Caki2 (cell line): ENCODE measurements at places on chromosomes 1 and 21.

DNA sequence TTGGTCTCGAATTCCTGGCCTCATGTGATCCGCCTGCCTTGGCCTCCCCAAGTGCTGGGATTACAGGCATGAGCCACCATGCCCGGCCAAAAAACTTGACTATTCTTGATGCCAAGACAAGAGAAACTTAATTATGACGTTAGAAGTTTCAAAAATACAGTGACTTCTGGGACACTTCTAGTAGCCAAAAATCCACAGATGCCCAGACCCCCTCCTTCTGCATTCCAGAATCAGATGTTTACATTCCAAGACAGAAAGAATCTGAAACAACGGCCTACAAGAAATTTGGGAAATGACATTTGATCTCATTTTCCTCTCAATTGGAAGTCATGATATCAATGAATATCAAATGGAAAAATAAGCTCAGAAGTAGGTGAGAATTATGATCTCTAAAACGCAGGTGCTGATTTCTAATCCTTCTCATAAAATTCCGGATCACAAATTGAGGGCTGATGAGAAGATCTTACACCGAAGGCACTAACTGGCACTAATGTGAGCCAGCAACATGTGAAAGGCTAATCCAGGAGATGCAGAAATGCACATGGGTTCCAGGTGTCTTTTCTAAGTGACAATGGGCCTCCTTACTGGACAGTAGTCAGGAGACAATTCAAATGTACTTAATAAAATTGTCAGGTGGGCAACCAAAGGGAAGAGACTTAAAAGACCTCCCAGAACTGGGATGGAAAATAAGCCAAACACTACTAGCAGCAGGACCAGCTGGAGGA, 5.5 kb downstream of the RAB29 start:
- DNase-seq, result no peak

GRCh38 chr1:167912294-167912693, 1.6 kb downstream of the ADCY10 start:
- DNase-seq, result no peak

- peak; percentile 49 for DNase-seq
Observed at GRCh38 chr1:15426492-15427279, 11.6 kb upstream of the CTRC start.

- no peak for DNase-seq
Observed at GRCh38 chr21:39648879-39649278, 36.1 kb downstream of the B3GALT5 start.

GRCh38 chr1:32714277-32714676, 11.7 kb upstream of the SYNC start:
- DNase-seq, result no peak

GRCh38 chr1:72434070-72434469, 151.7 kb upstream of the NEGR1 start:
- DNase-seq, result no peak

GRCh38 chr1:221641811-221642210, 100.1 kb downstream of the DUSP10 start:
- no peak for DNase-seq

- peak; percentile 19 for DNase-seq
Observed at GRCh38 chr1:113542221-113542701, 151.9 kb downstream of the MAGI3 start.

DNA sequence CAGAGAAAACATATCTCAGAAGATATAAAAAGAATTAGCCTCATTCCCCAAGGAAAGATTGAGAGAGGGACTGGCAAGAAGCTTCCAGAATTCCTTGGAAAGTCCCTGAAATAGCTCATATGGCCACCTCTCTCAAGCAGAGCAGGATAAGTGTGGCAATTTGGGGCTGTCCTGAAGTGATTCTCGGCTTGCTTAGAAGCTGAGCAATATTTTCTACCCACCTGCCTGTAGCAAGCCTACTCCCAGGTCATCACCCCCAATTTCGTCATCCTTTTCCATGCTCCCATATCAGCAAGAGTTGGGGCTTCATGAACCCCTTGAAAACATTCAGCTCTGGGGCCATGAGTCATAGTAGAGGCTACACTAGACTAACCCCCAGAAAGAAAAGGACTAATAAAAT, 131.5 kb downstream of the PLPP3 start:
- DNase-seq, result no peak

- DNase-seq, result no peak
Observed at GRCh38 chr1:110722807-110723206, 48.1 kb upstream of the KCNA3 start.

DNA sequence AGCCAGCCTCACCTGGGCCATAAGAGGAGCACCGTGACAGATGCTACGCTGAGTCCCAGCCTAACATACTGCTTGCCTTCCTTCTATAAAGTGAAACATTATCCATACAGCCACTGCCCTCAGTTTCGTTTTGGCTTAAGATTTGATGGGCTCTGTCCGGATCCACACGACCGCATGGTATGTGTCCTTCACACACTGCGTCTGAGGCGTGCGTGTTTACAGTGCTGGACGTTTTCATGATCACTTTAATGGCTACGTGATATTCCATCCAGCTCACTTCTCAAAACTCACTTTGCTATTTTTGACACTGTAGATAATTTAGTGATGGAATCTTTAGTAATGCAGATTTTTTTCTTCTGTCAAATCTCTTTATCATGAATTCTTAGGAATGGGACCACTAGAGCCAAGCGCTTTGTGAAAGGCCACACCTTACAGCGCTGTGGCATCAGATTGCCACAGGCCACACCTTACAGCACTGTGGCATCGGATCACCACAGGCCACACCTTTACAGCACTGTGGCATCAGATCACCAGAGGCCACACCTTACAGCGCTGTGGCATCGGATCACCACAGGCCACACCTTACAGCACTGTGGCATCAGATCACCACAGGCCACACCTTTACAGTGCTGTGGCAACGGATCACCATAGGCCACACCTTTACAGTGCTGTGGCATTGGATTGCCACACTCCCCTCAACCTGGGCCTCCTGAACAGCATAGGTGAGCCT, 47.1 kb downstream of the PRDM15 start:
- no peak for DNase-seq
